Stomach (tissue), 19 donors: ENCODE measurements at places on chromosomes 6 and 20. TPM values are rescaled to one million over a fixed set of nuclear protein-coding genes. Genes with fewer than 3 reads are reported as not detected.

Gene THBD
- 18.2 TPM for polyA plus RNA-seq

- no peaks in the 10 kb centered on the region for H3K36me3 ChIP-seq
- H3K27ac ChIP-seq = no peak overlapping the region
- peaks cover 8% of the 10 kb centered on the region for H3K4me1 ChIP-seq
- H3K4me3 ChIP-seq = no peak overlapping the region
- H3K27me3 ChIP-seq = peaks cover 87% of the 10 kb centered on the region
These were observed 66.4 kb upstream of the BHLHE23 start for GRCh38 chr20:63072991-63073737.

Gene GHRH
- not detected for polyA plus RNA-seq

- peaks cover 6% of the 10 kb centered on the region for H3K4me1 ChIP-seq
- no peak overlapping the region for H3K27ac ChIP-seq
- H3K36me3 ChIP-seq = no peaks in the 10 kb centered on the region
- no peak for DNase-seq
These were observed 28.4 kb upstream of the FOXQ1 start for GRCh38 chr6:1283501-1283900.

Gene CD24
- polyA plus RNA-seq = 453 TPM

- H3K4me1 ChIP-seq = no peaks in the 10 kb centered on the region
- DNase-seq = peak; percentile 15
- H3K36me3 ChIP-seq = no peaks in the 10 kb centered on the region
- no peak overlapping the region for H3K27ac ChIP-seq
- no peak overlapping the region for H3K4me3 ChIP-seq
These were observed 280.0 kb downstream of the ARHGAP18 start for GRCh38 chr6:129429956-129430355.

GRCh38 chr20:13412806-13413445 is 191.9 kb downstream of the ISM1 start:
- no peaks in the 10 kb centered on the region for H3K36me3 ChIP-seq
- H3K4me3 ChIP-seq = no peak overlapping the region
- H3K27ac ChIP-seq = no peak overlapping the region
- DNase-seq = no peak

Gene CST5
- polyA plus RNA-seq = 1.0 TPM

- H3K4me3 ChIP-seq = no peak overlapping the region
- H3K27ac ChIP-seq = no peak overlapping the region
- H3K27me3 ChIP-seq = no peaks in the 10 kb centered on the region
- H3K4me1 ChIP-seq = no peaks in the 10 kb centered on the region
- no peak for DNase-seq
- peaks cover 16% of the 10 kb centered on the region for H3K36me3 ChIP-seq
These were observed 405.5 kb downstream of the UTRN start for GRCh38 chr6:144690666-144691065.

Gene C20orf144
- not detected for polyA plus RNA-seq

DNA sequence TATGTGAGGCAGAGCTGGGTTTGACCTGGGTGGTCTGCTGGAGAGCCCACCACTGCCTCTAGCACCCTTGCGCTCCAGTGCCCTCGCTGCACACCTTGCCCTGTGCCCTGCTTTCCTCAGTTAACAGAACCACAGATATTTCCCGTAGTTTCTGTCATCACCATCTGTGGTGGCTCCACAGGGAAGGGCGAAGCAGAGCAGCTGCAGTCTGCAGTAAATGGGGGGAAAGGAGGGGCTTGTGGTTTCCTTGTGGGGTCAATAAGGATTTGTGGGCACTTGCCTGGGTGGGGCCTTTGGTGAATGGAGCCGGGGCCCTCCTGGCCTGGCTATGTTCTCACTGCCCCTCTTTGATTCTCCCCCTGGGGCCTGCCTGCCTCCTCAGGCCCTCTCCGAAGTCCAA is 21.2 kb upstream of the CCDC167 start:
- peaks cover 18% of the 10 kb centered on the region for H3K27me3 ChIP-seq
- no peak overlapping the region for H3K4me3 ChIP-seq
- H3K27ac ChIP-seq = no peak overlapping the region

DNA sequence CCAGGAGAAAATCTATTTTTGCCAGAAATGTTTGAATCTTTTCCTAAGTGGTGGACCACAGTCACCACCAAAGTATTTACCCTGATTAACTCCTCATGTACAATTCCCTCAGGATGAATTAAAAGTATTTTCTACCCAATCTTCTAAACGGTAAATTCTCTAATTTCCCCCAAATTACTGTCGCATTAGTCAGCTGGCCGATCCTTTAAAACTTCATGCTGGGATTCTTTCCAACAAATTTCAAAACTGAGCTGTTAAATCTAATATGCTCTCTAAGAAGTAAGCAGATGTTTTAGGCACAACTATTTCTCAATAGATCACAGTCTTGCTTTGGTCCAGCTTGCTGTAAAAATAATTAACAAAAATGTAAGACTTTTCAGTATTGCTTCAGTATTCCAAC is 447.2 kb downstream of the FRK start:
- no peaks in the 10 kb centered on the region for H3K27me3 ChIP-seq
- peak; percentile 24 for DNase-seq
- H3K27ac ChIP-seq = no peak overlapping the region
- H3K4me1 ChIP-seq = no peaks in the 10 kb centered on the region
- H3K36me3 ChIP-seq = no peaks in the 10 kb centered on the region

DNA sequence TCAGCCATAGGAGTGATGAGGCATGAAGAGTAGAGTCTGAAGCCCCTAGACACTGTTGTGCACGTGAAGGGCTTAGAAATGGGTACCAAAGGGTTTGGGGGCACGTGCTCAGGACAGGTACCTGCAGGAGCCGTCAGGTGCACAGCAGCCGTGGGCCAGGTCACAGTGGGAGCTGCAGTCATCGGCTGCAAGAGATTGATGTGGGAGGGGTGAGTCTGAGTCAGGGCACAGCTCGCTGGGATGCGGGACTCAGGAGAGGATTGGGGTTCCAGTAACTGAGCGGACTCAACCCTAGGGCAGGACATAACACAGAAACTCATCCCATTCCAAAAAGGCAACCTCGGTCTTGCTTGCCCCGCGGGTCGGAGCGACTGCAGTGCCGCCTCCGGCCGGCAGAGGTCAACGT is 1.1 kb downstream of the DLK2 start:
- peak overlapping the region; percentile 49 for H3K4me3 ChIP-seq
- H3K27ac ChIP-seq = peak overlapping the region; percentile 43
- no peak for DNase-seq
- peaks cover 9% of the 10 kb centered on the region for H3K27me3 ChIP-seq
- peaks cover 18% of the 10 kb centered on the region for H3K4me1 ChIP-seq

Gene SLC17A1
- polyA plus RNA-seq = not detected

Gene FAM83D
- 3.1 TPM for polyA plus RNA-seq

DNA sequence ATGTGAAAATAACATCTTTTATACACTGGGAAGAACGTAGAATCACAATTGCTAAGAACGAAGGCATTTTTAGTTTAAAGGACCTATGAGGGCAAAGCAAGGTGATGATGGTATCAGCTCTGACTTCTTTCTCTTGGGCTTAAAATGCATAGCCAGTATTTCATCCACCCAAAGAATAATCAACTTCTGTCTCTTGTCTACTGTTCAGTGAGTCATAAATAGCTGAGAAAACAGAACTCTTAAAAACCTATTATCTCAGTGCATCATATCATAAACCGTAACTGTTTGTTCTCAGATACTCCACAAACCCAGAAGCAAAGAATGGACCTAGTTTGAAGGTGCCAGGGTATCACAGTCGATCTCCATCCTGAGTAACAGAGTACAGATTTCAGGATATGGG is 5.2 kb downstream of the PHF10 start:
- DNase-seq = no peak
- no peak overlapping the region for H3K4me3 ChIP-seq
- no peak overlapping the region for H3K27ac ChIP-seq

GRCh38 chr6:47413752-47414422 is 63.7 kb upstream of the CD2AP start:
- H3K36me3 ChIP-seq = no peaks in the 10 kb centered on the region
- peaks cover 23% of the 10 kb centered on the region for H3K4me1 ChIP-seq
- DNase-seq = peak; percentile 90

- no peak overlapping the region for H3K27ac ChIP-seq
- H3K36me3 ChIP-seq = peaks cover 37% of the 10 kb centered on the region
- peaks cover 29% of the 10 kb centered on the region for H3K4me1 ChIP-seq
- H3K4me3 ChIP-seq = no peak overlapping the region
- DNase-seq = no peak
These were observed 8.8 kb downstream of the STX16 start for GRCh38 chr20:58659841-58660240.

Gene BANF2
- not detected for polyA plus RNA-seq

- H3K27me3 ChIP-seq = peaks cover 58% of the 10 kb centered on the region
- peak within 1 kb of the TSS; percentile 59 for H3K4me3 ChIP-seq
- H3K27ac ChIP-seq = peak within 1 kb of the TSS; percentile 15
These were observed at the start of gene PDE10A for GRCh38 chr6:165662749-165663376. Gene PDE10A, minus strand, starts transcription at chr6:165663241. Its CDS starts 430 bp downstream, at chr6:165662811.

Gene RARS2
- polyA plus RNA-seq = 17.7 TPM

GRCh38 chr20:62032609-62033368 is 32.9 kb downstream of the TAF4 start:
- no peak overlapping the region for H3K27ac ChIP-seq
- H3K4me1 ChIP-seq = peaks cover 20% of the 10 kb centered on the region
- DNase-seq = no peak
- H3K4me3 ChIP-seq = no peak overlapping the region
- H3K36me3 ChIP-seq = no peaks in the 10 kb centered on the region
- no peaks in the 10 kb centered on the region for H3K27me3 ChIP-seq

- H3K27ac ChIP-seq = no peak overlapping the region
- DNase-seq = no peak
- no peak overlapping the region for H3K4me3 ChIP-seq
- H3K27me3 ChIP-seq = no peaks in the 10 kb centered on the region
- no peaks in the 10 kb centered on the region for H3K4me1 ChIP-seq
- no peaks in the 10 kb centered on the region for H3K36me3 ChIP-seq
These were observed 47.8 kb upstream of the TAGAP start for GRCh38 chr6:159092631-159093030.

- no peaks in the 10 kb centered on the region for H3K27me3 ChIP-seq
- no peak overlapping the region for H3K27ac ChIP-seq
- DNase-seq = no peak
- peaks cover 27% of the 10 kb centered on the region for H3K4me1 ChIP-seq
- H3K36me3 ChIP-seq = no peaks in the 10 kb centered on the region
These were observed 6.1 kb upstream of the NSFL1C start for GRCh38 chr20:1472556-1473245.

Gene CLPSL2
- not detected for polyA plus RNA-seq

DNA sequence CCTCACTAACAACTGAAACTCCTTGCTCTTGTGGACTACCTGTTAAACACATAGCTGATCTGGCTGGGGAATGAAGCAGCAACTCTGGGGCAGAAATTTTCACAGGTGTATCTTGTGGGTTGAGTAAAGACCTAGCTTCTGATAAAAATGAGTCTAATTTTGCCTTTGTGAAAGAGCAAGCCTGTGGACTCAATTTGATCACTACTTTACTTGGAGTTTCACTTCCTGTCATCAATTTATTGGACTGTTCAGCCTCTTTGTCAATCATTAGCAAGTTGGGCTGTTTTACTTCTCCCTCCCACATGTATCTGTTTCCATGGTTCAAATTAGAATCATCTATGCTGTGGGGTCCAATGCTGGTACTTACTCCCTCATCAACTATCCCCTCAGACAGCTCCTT is 29.6 kb upstream of the CRIP3 start:
- H3K36me3 ChIP-seq = peaks cover 65% of the 10 kb centered on the region
- H3K27me3 ChIP-seq = no peaks in the 10 kb centered on the region
- H3K4me3 ChIP-seq = no peak overlapping the region
- H3K4me1 ChIP-seq = peaks cover 8% of the 10 kb centered on the region
- no peak for DNase-seq

GRCh38 chr20:63234693-63235398 is 859 bp upstream of the BIRC7 start:
- no peaks in the 10 kb centered on the region for H3K4me1 ChIP-seq
- H3K27ac ChIP-seq = no peak overlapping the region
- peak; percentile 52 for DNase-seq
- no peaks in the 10 kb centered on the region for H3K36me3 ChIP-seq
- H3K4me3 ChIP-seq = no peak overlapping the region

DNA sequence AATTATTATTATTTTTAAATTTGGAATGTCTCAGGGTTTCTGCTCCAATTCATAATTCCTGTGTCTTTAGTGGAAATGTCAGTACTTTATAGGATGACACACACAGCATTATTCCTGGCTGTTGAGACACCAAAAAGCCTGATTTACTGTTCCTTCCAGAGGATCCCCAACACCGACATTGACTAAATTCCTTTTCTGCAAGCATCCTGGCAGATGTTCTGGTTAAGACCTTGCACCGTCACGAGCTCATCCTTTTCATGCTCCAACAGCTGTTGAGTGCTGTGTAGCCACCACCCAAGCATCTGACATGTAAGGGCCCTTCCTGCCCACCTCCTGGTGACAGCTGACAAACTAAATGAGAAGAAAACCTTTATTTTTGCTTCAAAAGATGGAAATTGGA is 284.3 kb upstream of the SULF2 start:
- no peak for DNase-seq
- H3K27me3 ChIP-seq = peaks cover 4% of the 10 kb centered on the region
- no peak overlapping the region for H3K4me3 ChIP-seq

Gene VEGFA
- 28.6 TPM for polyA plus RNA-seq

DNA sequence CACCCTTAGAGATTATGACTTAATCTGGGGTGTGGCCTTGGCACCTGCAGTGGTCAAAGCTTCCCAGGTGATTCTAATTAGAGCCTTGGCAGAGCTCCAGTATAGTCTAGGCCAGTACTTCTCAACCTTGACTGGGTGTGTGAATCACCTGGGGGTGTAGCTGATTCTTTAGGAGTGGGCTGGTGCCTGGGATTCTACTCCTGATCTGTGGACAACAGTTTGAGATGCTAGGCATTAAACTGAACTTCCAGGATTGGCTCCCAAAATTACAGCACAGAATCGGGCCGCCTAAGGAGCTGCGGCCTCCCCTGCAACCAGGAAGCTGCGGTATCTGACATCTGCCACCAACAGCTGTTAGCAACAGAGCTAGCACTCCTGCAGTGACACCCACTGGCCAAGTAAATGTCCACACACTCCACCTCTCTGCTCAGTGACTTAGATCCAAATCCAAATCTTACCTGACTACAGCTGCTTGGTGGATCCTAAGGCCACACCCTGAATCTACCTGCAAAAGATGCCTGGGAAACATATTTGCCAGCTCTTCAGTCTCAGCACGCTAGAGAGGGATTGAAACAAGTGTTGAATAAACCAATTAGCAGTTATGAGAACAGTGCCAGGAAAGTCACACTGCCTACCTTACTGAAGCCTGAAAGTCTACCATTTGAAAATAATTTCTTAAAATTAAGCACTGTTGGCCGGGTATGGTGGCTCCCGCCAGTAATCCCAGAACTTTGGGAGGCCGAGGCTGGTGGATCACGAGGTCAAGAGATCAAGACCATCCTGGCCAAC is 126.7 kb downstream of the UNC5CL start:
- DNase-seq = peak; percentile 90
- no peaks in the 10 kb centered on the region for H3K27me3 ChIP-seq

- no peaks in the 10 kb centered on the region for H3K36me3 ChIP-seq
- DNase-seq = peak; percentile 51
- peaks cover 14% of the 10 kb centered on the region for H3K4me1 ChIP-seq
- no peak overlapping the region for H3K27ac ChIP-seq
These were observed 22.5 kb downstream of the MOCS3 start for GRCh38 chr20:50980851-50981713.

- DNase-seq = no peak
- H3K27ac ChIP-seq = no peak overlapping the region
- H3K4me1 ChIP-seq = no peaks in the 10 kb centered on the region
- H3K4me3 ChIP-seq = no peak overlapping the region
- no peaks in the 10 kb centered on the region for H3K36me3 ChIP-seq
These were observed 13.6 kb downstream of the FAM83B start for GRCh38 chr6:54860132-54860531.

Gene PGC
- 48,206 TPM for polyA plus RNA-seq
